A549 (cell line): ENCODE measurements at places on chromosomes 6 and 20. TPM values are rescaled to one million over a fixed set of nuclear protein-coding genes. Genes with fewer than 3 reads are reported as not detected.
A peak's percentile ranks its signal among the peaks of the same experiment; 100 is the strongest.

GRCh38 chr20:47075263-47075662 lies 180.6 kb downstream of the EYA2 start:
- DNase-seq: no peak

DNA sequence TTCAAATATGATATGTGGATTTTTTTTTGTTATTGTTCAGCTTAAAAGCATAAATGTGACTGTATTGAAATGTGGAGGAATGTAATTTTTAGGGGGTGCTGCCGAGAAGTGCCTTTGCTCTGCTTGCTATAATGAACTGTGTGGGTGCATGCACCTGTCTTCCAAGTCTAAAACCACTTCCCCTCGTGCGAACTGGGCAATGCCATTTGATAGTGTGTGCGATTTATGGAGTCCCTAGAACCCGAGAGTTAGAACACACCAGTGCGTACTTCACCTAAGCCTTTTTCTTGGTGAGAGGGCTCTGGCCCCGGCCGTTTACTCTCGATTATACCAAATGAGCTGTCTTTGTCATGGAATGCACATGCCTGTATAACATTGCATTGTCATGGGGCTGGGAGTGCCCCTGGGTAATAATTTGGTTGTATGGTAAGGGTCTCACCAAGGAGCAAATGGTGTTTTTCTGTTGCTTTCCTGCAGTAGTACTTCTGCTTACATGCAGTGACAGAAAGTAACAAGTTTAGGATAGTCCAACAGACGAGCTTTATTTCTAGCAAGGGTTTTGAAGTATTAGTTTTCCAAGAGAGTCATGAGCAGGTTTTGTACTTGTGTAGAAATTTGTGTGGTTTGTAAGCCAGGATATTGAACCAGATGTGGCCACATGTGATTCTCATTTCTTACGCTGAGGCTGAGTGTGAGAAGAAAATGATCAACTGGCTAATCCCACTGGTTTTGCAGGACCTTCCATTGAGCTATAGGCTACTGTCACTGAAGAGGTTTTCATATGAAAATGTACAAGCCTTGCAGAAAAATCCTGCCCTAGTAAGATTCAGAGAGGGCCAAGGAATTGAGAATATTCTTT lies 172.4 kb downstream of the DTNBP1 start:
- DNase-seq: no peak

ADGB gene
- not detected in 3 replicates for polyA plus RNA-seq

- DNase-seq: no peak
These were observed 115.7 kb downstream of the TAF4 start for GRCh38 chr20:61949714-61950640.

TUBB1 gene
- 0.03 TPM in 1 of 3 replicates, not detected in the others for polyA plus RNA-seq

GRCh38 chr20:64157878-64158277 lies 6.4 kb upstream of the MYT1 start:
- no peak for DNase-seq

DNA sequence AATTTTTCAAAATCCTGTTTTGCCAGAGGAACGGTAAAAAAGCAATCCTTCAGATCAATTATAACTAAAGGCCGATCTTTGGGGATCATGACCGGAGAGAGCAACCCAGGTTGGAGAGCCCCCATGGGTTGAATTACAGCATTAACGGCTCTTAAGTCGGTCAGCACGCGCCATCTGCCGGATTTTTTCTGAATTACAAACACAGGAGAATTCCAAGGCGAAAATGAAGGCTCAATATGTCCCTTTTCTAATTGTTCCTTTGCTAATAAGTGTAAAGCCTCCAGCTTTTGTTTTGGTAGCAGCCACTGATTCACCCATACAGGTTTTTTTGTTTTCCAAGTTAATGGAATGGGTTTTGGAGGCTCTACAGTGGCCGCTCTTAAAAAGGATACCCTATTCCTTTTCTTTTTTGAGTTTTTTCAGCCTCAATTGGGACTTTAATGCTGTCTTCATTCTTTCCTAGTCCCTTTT lies 16.9 kb upstream of the PTCRA start:
- peak; percentile 64 for DNase-seq

DNA sequence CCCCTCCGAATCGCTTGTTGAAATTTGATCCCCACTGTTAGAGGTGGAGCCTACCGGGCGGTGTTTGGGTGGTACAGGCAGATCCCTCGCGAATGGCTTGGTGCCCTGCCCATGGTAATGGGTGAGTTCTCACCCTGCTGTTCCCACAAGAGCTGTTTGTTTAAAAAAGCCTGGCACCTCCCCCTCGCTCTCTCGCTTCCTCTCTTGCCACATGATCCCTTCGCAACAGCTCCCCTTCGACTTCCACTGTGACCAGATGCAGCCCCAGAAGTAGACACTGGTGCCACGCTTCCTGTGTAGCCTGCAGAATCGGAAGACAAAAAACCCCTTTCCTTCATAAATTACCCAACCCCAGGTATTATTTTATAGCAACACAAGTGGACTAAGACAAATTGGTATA lies 292.2 kb upstream of the QKI start:
- DNase-seq: no peak

ECT2L gene
- polyA plus RNA-seq: not detected in 3 replicates

DNA sequence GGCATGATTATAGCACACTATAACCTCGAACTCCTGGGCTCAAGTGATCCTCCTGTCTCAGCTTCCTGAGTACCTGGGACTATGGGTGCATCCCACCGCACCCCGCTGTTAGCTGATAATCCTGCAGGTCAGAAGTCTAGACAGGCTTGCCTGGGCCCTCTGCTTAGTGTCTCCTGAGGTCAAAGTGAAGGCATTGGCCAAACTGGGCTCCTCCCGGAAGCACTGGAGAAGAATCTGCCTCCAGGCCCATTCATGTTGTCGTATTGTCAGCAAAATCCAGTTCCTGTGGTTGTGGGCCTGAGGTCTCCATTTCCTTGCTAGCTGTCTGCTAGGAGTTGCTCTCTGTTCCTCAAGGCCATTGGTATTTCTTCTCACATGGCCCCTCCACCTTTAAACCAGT lies 6.3 kb upstream of the MROH8 start:
- DNase-seq: no peak

DNA sequence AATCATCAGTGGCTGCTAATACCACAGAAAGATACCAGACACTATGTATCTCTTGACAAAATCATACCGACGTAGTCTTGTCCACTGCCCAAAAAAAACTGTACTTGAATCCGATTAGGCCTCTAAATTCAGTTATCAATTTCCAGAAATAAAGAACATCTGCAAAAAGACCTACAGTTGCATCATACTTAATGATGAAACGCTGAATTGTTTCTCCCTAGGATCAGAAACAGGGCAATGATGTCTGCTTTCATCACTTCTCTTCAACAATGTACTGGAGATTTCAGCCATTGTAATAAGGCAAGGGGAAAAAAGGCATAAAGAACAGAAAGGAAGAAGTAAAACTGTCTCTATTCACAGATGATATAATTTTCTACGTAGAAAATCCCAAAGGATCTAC lies 152.0 kb downstream of the TASP1 start:
- DNase-seq: no peak

- no peak for DNase-seq
These were observed 27.1 kb upstream of the ELOVL5 start for GRCh38 chr6:53375847-53376246.

- no peak for DNase-seq
These were observed 10.7 kb downstream of the ZBTB24 start for GRCh38 chr6:109472132-109472995.

TFAP2C gene
- 9.1 to 9.6 TPM (median 9.2 TPM) in 3 replicates for polyA plus RNA-seq

DNA sequence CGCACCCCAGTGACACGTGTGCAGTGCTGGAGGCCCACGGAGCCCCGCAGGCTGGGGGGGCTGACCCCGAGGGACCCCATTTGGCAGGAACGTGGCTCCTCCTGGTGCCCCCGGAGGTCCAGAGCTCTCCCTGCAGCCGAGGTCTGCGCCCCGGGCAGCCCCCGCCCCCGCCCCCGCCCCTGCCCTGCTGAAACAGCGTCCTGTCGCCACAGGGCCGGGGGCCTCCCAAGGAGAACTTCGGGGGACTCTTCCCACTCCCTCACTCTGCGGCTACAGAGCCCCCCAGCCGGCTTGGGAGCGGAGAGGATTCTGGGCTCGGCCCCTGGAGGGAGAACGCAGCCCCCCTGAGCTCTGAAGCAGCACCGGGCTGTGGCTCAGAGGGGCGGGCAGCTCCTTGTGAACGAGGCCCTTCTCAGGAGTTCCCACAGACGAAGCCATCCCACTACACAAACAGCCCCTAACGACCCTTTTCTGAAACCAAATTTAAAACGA lies 115.2 kb downstream of the DLL1 start:
- no peak for DNase-seq

TINAG gene
- polyA plus RNA-seq: 0.04 to 0.16 TPM in 2 of 3 replicates, not detected in the other

EYS gene
- 0.03 to 0.05 TPM in 2 of 3 replicates, not detected in the other for polyA plus RNA-seq

DEFB125 gene
- polyA plus RNA-seq: not detected in 3 replicates

RBPJL gene
- polyA plus RNA-seq: not detected in 3 replicates

DNA sequence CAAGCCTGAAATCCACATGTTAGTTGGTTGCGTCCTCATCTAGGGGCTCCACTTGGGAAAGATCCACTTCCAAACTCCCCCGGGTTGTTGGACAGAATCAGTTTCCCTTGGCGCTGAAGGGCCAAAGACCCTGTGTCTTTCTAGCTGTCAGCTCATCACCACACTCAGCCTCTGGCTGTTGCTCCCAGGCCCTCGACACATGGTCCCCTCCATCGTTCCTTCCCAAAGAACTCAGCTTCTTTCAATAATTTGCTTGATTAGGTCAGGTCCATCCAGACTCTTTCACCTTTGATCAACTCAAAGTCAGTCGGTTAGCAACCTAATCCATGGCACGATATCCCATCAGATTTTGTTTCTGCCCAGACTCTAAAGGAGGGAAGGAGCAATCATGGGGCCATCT lies 254.8 kb upstream of the SULF2 start:
- DNase-seq: no peak

DNA sequence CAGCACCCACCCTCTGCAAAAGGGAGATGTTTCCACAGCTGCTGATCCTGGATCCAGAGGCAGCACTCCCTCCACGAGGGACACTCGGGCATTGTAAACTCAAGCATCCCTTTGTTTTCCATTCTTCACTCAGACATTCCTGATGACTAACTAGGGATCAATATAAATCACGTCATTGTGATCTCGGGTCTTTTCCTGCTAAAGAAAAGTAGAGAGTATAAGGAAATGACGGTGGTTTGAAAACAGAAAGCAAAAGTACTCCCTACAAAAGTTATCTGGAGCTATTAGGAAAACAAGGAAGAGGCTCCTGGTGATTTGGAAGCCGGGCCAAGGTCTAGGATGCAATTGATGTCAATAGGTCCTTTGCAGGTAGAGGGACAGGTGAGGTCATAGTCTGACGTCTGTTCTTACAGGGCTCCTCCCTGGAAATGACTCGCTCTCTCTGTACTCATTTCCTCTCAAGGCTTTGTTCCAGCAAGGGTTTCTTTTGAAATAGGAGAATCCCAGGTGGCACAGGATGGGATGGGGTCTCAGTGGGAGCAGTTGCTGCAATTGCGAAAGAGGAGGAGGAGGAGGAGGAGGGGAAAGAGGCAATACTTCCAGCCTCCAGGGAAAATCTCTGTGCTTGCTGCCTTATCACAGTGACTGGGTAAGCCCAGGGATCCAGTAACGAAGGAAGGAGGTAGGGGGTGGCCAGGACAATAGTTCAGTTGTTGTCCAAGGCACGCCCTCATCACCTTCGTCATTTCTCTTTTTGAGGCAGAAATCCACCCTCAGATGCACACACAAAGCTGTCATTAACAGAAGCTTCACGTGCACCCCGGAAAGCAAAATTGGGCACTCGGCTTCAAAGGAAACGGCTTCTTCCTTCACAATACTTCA lies 222.8 kb downstream of the LY86 start:
- peak; percentile 71 for DNase-seq

- DNase-seq: no peak
These were observed 122.1 kb downstream of the LRRC1 start for GRCh38 chr6:53916804-53917463.

ZNF343 gene
- polyA plus RNA-seq: 14.0 to 15.8 TPM (median 14.0 TPM) in 3 replicates

RAET1G gene
- 15.5 to 29.8 TPM (median 24.4 TPM) in 3 replicates for polyA plus RNA-seq

DNA sequence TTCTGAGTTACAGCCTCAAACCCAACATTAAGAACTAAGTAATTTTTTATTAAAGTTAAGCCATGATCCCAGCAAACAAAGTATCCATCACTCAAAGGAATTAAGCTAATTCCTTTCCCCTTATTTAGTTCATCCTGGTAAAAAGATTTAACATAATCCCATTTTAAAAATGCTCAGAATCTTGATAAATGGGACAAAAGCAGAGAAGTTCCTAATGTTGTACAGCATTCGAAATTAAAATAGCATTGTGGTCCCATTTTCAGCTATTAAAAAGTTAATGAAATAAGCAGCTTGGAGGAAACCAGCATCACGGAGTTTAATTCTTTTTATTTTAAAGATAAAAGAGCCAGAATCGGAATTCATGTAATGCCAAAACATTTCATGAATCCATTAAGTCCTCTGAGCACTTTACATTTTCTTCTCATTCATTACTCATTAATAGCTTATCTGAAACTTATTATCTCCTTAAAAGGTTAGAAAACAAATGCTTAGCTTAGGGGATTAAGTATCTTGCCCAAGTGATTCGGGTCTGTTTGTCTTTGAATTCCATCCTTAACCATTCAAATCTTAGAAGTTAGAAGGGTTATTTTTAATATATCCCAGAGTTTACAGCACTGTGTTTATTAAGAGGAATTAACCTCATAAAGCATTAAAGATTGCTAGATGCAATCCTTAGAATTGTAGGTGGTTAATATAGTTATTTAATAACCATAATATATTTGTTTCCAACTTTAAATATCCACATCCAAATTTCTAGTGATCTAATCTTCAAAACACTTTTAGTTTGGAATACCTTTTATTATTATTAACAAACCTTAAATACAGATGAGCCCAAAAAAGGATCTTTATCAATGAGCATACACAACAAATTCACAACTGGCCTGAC lies 11.2 kb downstream of the RBM39 start:
- no peak for DNase-seq

DAAM2 gene
- not detected in 3 replicates for polyA plus RNA-seq

POPDC3 gene
- polyA plus RNA-seq: 19.7 to 21.9 TPM (median 19.9 TPM) in 3 replicates

GRCh38 chr6:89999154-89999553 lies 104.9 kb downstream of the GJA10 start:
- no peak for DNase-seq

- DNase-seq: no peak
These were observed 96.4 kb downstream of the DACT2 start for GRCh38 chr6:168223150-168223549.

DNA sequence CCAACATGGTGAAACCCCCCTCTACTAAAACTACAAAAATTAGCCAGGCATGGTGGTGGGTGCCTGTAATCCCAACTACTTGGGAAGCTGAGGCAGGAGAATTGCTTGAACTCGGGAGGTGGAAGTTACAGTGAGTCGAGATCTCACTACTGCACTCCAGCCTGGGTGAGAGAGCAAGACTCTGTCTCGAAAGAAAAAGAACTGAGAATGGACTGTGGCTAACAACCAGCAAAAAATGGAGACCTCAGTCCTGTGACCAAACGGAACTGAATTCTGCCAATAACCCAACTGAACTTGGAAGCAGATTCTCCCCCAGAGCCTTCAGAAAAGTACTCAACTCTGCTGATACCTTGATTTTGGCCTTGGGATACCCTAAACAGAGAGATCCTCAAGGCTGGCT lies 604.5 kb downstream of the DOK5 start:
- DNase-seq: no peak
